ENCODE measurements at places on chromosomes 1 and 21.

DNA sequence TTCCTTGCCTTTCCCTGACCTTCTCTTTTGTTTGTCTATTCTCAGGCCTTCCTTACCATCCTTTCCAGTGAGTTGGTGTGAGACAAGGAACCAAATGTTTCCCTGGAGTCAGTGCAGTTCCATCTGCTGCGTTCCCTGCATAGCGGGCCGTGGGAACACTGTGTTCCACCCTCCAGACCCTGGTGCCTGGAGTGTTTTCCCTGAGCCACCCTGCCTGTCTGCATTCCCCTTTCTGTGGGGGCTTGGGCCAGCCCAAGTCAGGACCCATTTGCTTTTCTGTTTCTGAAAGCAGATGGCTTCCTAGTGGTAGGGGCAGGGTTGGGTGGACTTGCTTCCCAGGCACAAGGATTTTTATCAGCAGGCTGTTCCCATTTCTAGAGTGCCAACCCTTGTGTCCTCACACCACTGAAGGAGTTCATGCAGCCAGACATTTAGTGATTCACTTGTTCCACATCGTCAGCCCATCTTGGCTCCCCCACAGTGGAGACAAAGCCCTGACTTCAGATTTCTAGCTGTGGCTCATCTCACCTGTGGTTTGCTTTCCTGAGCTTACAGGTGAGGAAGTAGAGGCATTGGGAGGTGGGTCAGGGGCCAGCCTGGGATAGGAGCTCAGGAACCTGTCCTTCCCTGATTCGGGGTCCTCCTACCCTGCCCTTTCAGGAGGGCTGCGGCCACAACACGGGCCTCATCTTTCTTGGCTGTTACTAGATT is 14.1 kb upstream of the MYOG start:
- DNase-seq, result no peak

DNA sequence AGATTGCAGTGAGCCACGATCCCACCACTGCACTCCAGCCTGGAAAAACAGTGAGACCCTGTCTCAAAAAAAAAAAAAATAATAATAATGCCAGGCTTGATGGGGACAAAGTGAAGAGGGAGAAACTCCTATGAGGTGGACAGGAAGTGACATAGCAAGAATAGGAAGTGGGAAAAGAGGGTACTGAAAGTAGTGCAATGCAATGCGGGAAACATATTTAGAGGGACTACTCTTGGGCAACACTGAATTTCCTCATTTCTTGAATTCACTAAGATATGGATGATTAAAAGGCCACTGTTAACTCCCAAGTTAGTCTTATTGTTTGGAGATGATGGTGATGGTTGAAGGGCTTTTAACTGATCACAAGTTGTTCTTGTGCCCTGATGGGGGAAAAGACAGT is 21.6 kb upstream of the KCNA2 start:
- no peak for DNase-seq

GRCh38 chr1:15290382-15290781 is 43.4 kb downstream of the FHAD1 start:
- DNase-seq, result peak; percentile 29

DNA sequence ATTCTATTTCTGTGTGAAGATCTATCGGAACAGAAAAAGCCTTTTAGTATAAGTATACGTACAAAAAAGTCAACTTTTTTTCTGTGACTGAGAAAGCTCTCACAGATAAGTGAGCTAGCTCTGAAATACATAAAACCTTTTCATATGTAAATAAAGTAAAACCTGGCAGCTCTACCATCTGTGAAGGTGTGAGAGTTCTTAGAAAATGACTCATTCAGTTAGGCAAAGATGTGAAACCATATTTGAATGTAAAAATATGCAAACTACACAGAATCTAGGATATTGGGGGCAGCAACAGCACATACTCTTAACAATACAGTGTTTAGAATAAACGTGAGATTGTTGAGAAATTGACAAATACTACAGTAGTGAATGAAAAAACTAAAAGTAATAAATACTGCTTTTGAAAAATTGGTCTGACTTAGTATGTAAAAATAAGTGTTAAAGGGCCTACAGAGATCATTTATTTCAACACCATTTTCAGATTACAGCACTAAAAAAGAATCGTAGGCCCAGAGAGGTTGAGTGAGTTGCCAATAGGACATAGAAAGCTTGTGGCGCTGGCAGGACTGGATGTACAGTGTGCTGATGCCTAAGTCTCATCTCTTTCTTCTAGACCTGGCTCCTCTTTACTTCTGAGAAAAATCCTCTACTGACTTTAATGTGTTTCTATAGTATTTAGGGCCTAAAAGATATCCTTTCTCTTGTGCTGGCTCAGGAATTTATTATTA is 19.8 kb downstream of the ATP6V1G3 start:
- no peak for DNase-seq

- no peak for DNase-seq
These were observed 3.8 kb upstream of the SLAMF9 start for GRCh38 chr1:159957824-159958268.

GRCh38 chr1:236663934-236664333 is 22.4 kb upstream of the ACTN2 start:
- no peak for DNase-seq

GRCh38 chr1:42777852-42778251 is 6.9 kb upstream of the TMEM269 start:
- no peak for DNase-seq
